Neural progenitor cell (in vitro differentiated cells): ENCODE measurements at places on chromosomes 11 and 22.
A peak's percentile ranks its signal among the peaks of the same experiment; 100 is the strongest.

DNA sequence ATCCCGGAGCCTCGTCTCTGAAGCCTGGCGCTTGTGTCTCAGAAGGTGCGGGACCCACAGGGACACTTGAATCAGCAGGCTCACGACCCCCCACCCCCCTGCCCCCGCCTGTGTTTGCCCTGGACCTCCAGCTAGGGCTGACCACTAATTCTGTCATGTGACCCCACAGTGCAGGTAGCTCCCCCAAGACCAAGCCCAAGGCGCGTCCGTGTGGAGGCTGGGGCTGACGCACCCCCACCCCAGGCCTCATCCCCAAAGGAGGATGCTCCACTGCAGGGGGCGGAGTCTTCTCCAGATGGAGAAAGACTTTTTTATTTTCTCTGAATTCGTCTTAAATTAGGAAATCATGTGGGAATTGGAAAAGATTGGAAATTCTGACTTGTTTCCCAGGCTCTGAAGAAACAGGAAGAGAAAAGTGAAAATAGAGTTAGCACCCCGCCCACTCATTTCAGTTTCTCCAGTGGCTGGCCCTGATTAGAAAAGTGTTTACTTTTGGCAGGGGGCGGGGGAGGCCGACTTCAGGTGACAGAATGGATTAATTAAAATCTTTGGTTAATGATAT, 1.0 kb upstream of the RELA start:
- DNase-seq = peak; percentile 52

- no peak for DNase-seq
Observed at GRCh38 chr11:11605181-11605580, 16.6 kb downstream of the GALNT18 start.

DNA sequence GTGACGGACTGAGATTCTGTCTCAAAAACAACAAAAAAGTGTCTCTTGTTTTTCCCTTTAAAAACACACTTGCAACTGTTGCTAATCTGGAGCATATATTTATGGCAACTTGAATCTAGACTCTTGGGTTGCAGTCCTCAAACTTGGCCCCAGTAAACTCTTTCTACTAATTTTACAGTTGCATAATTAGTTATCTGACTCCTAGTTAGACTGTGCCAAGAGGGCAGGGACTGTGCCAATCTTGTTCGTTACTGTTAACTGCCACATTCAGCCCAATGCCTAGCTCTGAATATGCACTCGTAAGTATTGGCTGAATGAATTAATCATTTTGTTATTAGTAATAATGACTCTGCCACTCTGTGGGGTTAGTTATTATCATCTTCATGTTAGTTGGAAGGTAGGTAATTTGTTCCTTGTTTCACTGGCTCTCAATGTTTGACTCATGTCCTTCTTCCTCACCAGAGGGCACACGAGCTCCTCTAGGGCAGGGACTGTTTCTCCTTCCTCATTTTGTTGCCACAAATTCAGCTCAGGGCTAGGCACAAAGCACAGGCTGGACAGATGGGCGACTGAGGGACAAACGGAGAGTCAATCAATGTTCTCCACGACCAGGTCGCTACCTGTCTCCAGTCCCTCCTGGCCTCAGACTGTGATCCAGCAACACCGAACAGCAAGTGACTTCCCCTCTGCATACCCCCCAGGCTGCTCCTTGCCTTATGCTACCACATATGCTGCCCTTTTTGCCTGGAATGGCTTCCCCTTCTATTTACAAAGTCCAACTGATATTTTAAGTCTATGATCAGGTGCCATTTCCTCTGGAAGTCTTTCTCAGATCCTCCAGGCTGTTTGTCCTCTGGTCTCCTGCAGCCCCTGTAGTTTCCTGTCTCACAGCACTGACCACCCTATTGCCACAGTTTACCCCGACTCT, 9.0 kb downstream of the CLPB start:
- DNase-seq = no peak

DNA sequence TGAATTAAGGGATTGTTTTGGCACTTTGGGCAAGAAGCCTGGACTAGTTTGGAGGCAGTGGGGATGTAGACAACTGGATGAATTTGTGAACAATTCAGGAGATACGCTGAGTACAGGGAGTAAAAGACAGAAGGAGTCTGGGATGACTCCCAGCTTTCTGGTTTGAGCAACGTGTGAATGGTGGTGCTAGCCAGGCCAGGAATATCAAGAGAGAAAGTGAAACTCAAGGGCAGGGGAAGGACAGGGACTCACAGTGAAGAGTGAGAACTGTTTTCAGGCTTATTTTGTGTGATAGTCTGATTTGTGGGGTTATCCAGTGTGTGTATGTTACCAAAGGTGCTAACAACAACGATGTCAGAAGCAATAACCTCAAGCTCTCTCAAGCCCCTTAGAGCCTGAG, 15.9 kb downstream of the CHRM1 start:
- DNase-seq = no peak

DNA sequence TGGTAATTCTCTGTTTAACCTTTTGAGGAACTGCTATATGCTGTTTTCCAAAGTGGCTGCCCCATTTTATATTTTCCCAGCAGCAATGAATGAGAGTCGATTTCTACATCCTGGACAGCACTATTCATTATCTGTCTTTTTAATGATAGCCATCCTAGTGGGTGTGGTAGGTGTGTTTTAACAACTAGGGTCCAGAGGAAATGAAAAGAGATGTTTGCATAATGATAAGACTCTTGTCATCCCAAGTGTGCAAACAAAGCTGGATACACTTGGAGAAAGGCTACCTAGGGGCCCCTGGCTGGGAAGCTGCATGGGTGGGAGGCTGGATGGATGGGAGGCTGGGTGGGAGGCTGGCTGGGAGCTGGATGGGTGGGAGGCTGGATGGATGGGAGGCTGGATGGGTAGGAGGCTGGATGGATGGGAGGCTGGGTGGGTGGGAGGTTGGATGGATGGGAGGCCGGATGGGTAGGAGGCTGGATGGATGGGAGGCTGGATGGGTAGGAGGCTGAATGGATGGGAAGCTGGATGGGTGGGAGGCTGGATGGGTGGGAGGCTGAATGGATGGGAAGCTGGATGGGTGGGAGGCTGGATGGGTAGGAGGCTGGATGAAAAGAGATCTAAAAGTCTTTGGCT, 158.0 kb downstream of the DSCAML1 start:
- no peak for DNase-seq

- DNase-seq = no peak
Observed at GRCh38 chr11:64084146-64084950, 48.6 kb downstream of the FLRT1 start.

DNA sequence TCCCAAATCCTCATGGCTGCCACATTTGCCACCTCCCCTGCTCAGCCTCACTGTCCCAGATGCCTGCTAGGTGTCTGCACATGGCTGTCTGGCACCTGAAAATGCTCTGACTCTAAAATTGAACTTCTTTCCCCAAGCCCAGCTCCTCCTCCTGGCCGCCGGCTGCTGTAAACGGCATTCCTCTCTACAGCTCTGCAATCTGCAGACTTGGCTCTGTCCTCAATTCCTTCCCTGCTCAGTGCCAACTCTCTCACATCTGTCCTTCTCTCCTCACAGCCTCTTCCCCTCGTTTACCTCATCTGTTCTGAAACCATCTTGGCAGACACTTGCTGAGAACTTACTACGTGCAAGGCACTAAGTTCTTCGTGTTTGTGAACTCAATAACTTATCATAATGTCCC, 169.4 kb upstream of the SYT13 start:
- DNase-seq = no peak

- no peak for DNase-seq
Observed at GRCh38 chr11:106381895-106382294, 304.4 kb downstream of the AASDHPPT start.

GRCh38 chr11:76824980-76825725, 35.6 kb upstream of the ACER3 start:
- no peak for DNase-seq

GRCh38 chr11:102553835-102554282, 23.3 kb upstream of the MMP7 start:
- no peak for DNase-seq

DNA sequence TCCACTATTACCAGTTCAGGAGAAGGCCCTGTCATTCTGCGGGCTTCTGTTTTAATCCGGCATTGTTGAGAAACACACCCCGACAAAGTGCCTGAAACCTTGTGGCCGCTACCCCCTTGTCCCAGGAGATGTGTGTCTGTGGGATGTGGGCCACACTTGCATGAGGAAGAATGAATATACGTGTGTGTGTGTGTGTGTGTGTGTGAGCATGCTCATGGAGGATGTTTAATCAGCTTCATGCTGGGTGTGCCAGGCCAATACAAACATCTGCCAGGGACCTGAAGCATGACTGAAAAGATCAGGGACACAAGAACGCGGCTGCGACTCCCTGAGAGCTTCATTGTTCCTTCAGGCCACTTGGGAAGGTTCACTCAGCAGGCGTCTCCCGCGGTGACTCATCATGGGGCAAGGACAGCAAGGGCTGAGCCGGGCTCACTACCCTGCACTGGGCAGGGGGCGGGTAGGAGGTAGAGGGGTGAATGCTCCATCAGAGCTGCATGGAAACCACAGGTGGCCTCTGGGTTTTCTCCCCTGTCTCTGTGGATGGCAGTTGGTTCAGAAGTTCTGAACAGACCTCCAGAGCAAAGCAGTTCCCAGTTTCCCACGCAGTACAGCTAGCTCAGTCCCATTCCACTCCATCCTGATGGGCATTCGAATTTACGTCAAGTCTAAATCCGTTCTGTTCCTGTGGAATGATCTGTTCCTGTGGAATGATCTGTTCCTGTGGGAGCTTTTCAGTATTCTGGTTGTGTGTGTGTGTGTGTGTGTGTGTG, 7.0 kb upstream of the MALAT1 start:
- DNase-seq = peak; percentile 86

DNA sequence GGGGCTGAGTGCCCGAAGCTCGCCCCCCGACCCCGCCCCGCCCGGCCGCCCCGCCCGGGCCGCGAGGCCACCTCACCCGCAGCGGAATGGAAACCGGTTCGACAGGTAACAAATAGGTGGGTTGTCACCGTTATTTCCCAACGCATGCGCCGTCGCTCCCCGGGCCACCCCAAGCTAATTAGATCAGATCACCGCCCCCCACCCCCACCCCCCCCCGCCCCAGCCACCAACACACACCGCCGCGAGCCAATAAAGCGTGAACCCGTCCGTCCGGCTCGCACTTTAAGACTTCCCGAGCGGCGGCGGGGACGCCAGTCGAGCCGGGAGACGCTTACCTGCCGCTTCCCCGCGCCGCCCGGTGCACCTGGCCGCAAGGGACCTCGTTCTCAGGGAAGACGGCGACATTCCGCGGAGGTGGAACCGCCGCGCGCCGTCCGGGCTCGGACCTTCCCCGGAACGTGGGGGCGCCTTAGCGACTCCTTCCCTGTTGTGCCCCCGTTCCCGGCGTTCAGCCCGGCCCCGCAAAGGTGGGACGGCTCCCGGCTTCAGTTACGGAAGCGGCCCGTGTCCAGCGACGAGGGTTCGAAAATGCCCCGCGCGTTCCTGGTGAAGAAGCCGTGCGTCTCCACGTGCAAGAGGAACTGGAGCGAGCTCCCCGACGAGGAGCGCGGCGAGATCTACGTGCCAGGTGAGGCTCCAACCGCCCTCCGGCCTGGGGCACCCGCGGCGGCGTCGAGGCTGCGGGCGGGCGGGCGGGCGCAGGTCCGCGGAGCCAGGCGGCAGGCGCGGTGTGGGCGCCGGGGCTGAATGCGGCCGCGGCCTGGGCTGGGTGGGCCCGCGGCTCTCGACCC, at the start of gene OVOL1:
Gene OVOL1 (plus strand): TSS at position 278 of the 851 bp plus-strand sequence. CDS start 311 bp downstream, at position 589.
- DNase-seq = peak; percentile 54

GRCh38 chr11:304061-304506, 3.5 kb upstream of the IFITM2 start:
- DNase-seq = no peak

GRCh38 chr11:116267146-116267545, 505.6 kb downstream of the BUD13 start:
- no peak for DNase-seq

GRCh38 chr11:1847926-1848639, 4.8 kb upstream of the LSP1 start:
- DNase-seq = no peak

GRCh38 chr22:18983120-18983651, 47.1 kb upstream of the PRODH start:
- DNase-seq = no peak

- no peak for DNase-seq
Observed at GRCh38 chr22:47174096-47174495, 411.6 kb downstream of the TBC1D22A start.

DNA sequence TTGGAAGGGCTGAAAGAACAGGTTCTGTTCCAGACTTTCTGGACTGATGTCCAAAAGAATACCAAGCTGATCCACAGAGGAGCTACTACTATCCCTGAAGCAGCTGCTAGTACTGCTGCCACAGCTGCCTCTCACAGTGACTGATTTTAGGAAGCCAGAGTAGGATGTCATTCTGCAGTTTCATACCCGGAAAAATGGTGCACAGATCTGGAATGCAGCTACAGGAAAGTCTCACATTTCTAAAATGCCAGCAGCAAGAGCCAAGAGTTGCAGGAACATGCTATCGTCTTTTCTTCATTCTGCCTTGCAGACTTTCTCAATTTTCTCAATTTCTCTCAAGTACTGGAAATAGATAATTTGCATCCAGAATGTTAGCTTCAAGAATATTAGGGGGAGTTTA, 19.4 kb upstream of the CCDC179 start:
- DNase-seq = no peak

- DNase-seq = peak; percentile 72
Observed at GRCh38 chr11:65625628-65626342, 10.2 kb downstream of the PCNX3 start.

GRCh38 chr11:28459912-28460311, 351.7 kb downstream of the METTL15 start:
- DNase-seq = no peak

DNA sequence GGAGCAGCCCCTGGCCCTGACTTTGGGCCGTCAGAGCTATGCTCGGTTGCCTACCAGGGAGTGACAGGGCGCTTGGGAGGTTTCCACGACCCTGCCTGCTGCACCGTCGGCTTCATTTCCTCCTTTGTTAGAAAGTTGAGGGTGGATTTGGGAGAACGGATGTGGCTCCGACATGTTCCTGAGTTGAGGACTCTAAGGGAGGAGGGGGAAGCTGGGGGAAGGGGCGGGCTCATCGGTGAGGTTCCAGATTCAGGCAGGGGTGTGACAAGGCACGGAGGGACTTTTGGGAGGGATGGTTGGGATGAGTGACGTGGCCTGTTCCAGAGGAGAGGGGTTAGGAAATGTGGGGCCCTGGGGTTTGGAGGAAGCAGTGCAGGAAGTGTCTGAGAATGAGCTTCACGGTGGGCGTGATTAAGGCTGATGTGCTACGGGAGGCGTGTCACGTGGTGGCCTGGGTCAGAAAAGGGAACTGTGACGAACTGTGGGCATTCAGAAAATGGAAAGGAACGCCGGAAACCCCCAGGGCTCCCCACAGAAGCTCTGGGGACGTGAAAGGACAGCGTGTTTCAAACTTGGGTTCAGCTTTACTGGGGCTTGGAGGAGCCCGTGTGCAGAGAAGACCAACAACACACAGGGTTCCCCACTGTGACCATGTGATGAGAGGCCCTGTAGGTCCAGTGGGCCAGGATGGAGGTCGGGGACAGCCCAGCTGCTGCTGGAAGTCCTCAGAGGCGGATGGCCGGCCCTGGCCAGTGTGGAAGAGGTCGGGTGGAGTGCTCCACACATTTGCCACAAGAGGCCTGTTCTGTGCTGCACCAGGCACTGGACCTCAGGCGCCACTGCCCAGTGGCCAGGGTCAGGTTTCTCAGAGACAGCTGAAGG, 2.8 kb downstream of the PARVB start:
- no peak for DNase-seq

GRCh38 chr11:126385991-126386728, 30.7 kb downstream of the ST3GAL4 start:
- no peak for DNase-seq

GRCh38 chr11:86488553-86488952, 113.9 kb downstream of the CCDC81 start:
- no peak for DNase-seq
